Spinal cord (tissue), 10 donors: ENCODE measurements at places on chromosomes 1 and 21. TPM values are rescaled to one million over a fixed set of nuclear protein-coding genes. Genes with fewer than 3 reads are reported as not detected.

GRCh38 chr1:168116327-168116799, 20.4 kb downstream of the GPR161 start:
- DNase-seq, result no peak

GRCh38 chr21:42453224-42453985, 42.6 kb downstream of the RSPH1 start:
- no peak for DNase-seq

DNA sequence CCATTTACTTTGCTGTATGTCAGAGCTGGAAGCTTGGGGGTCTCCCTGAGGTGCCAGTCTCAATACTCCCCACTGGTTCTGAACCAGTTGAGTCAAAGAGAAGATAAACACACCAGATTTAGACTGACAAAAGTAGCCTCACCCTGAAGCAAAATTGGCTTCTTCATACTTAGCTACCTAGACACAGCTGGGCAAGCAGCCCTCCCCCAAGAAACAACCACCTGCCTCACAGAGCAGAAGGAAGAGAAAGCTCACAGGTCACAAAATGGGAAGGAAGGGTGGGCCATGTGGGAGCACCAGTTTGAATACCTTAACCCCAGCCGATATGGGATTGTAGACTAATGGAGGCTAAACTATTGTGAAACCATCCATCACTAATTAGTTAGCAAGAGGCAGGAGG, 24.6 kb upstream of the MYSM1 start:
- no peak for DNase-seq

GRCh38 chr1:86205741-86206140, 49.2 kb upstream of the COL24A1 start:
- no peak for DNase-seq

Gene COL11A1
- 164 TPM for total RNA-seq
